ENCODE measurements at places on chromosomes 3 and 15.

- DNase-seq: no peak
Measured at GRCh38 chr3:16088496-16088895, 86.0 kb upstream of the GALNT15 start.

GRCh38 chr15:82231233-82231632, 31.3 kb downstream of the EFL1 start:
- no peak for DNase-seq

- no peak for DNase-seq
Measured at GRCh38 chr3:58044691-58045483, 36.7 kb downstream of the FLNB start.

DNA sequence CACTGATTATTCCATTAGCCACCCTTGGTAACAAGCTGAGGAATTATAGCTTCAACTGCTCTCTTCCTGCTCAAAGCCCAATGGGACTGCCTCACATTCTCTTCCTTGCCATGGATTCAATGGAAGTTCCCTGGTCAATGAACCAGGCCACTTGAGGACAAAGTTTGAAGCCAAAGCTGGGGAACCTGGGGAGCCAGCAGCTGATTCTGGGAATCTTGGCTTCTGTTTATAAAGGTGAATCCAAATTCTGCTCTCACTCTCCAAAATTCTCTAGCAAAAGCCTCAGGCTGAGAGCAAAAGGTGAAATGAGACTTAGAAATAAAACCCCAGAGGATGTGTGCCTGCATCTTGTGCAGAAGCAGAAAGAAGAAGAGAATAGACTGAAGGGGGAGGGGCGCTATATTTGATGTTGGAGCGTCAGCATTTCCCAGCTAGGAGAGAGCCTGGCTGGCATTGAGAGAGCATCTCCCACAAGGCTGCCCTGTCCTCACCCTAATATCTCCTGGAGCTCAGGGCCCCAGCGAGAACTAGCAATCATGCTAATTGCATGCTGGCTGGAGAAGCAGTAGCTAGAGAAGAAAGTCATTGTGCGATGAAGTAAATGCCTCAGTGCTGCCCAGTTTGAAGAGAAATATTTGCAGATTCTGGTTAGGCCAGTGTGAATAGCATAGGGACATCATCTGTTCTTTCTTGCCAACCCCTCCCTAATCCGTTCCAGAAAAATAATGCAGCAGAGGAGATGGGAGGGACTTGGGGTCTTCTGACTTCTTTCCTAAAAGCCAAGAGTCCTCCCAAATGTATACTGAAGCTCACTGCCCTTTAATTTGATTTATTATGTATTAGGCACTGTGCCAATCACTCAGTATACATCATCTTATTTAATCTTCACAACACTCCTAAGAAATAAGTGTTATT, 34.9 kb upstream of the GAP43 start:
- DNase-seq: no peak

- no peak for DNase-seq
Measured at GRCh38 chr15:31372635-31373091, 46.0 kb downstream of the KLF13 start.

GRCh38 chr3:112012205-112012992, 13.7 kb downstream of the TAGLN3 start:
- DNase-seq: no peak

- DNase-seq: no peak
Measured at GRCh38 chr3:77906102-77906709, 866.3 kb downstream of the ROBO2 start.

DNA sequence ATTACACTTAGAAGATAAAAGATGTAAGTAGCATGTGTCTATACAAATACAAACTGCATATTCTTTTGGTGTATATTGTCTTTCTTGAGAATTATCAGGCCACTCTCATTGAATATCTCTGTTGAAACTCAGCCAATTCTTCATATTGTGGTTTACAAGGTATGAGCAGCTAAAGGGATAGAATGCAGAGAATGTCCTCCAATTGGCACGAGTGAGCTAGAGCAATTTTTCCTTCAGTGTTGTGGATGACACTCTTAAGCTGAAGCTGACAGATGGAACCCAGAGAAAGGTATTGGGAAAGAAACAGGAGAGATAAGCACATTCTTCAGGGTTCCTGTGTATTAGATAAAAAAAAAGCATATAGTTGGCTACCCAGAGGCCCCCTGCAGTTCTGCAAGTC, 453.1 kb downstream of the EPHA3 start:
- no peak for DNase-seq

DNA sequence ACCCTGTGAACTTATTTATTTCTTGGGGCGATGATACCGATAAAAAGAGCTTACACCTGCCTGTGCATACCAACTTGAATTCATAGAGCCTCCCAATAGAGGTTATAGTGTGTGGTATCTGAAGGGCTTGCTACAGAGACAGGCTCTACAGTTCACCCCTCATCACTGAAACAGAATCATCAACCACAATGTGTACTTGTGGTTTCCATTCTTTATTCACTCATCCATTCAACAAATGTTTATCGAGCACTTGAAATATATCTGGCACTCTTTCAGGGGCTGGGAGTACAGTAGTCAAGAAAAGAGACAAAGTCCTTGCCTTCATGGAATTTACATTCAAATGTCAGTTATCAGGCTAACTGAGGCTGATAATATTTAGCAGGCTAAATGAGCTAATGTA, 134.4 kb upstream of the SKOR1 start:
- DNase-seq: no peak

GRCh38 chr3:79378064-79378463, 389.7 kb downstream of the ROBO1 start:
- DNase-seq: no peak

GRCh38 chr3:123328851-123329635, 119.8 kb downstream of the ADCY5 start:
- DNase-seq: peak; percentile 86

- DNase-seq: no peak
Measured at GRCh38 chr3:123930445-123930844, 30.6 kb downstream of the CCDC14 start.

- DNase-seq: peak; percentile 62
Measured at GRCh38 chr3:38455639-38456430, 2.1 kb downstream of the ACVR2B start.

DNA sequence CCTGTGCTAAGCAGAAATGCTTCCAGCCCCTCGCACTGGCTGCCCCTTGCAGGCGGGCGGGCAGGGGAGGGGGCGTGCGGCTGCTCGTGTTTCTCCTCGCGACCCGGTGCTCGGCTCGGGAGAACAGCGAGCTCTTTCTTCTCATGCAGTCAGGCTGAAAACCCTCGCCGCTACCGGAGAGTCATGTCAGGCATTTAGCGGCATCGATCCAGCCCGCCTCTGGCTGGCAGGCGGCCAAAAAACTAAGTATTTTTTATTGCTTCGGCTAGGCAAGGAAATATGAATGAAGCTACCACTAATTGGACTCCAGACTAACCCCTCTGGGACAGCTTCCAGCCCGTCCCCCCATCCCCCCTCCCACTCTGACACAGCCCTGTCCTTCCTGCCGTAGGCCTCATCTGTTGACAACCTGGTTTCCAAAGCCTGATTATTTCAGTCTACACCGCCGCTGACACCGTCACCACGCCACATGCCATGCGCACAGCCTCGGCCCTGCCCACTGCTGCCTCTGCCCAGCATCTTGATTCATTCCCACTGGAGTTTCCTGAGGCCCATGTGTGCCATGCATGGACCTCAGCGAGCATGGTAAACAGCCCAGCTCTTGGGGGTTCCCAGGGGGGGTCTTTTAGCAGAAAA, 35.3 kb downstream of the TLE3 start:
- no peak for DNase-seq

- no peak for DNase-seq
Measured at GRCh38 chr3:5644773-5645670, 457.5 kb downstream of the EDEM1 start.

- no peak for DNase-seq
Measured at GRCh38 chr15:38229705-38230310, 22.8 kb upstream of the SPRED1 start.

DNA sequence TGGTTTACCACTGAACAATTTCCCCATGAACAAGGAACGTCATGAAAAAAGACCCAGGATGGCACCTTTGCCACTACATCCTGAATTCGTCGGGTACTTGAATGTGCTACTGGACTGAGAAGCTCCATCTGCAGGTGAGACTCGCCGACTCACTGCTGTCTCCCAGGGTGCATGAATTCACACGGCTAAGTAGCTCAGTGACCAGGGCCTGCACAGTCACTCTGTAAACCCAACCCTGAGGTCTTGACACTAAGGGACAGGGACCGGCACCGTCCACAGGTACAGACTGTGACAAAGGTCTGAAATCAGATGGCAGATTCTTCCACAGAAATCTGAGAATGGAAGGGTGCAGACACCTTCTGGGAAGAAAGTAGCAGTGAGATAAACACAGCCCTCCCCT, 187.4 kb downstream of the ADAMTS17 start:
- no peak for DNase-seq

GRCh38 chr15:68989541-68990230, 24.8 kb upstream of the NOX5 start:
- no peak for DNase-seq

GRCh38 chr3:122066331-122067213, 11.4 kb downstream of the CD86 start:
- DNase-seq: no peak

All from GM13977 (cell line).